Keratinocyte (primary cell): ENCODE measurements at places on chromosomes 5 and 9.

DNA sequence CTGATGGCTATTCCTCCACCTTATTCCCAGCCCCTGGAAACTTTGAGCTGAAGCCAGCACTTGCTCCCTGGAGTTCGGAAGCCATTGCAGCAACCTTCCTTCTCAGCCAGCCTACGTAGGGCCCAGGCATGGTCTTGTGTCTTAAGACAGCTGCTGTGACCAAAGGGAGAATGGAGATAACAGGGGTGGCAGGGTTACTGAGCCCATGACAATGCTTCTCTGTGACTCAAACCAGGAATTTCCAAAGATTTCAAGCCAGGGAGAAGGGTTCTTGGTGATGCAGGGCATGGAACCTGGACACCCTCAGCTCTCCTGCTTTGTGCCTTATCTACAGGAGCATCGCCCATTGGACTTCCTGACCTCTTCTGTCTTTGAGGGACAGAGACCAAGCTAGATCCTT is 12.2 kb downstream of the SLC31A2 start:
- DNase-seq: no peak

DNA sequence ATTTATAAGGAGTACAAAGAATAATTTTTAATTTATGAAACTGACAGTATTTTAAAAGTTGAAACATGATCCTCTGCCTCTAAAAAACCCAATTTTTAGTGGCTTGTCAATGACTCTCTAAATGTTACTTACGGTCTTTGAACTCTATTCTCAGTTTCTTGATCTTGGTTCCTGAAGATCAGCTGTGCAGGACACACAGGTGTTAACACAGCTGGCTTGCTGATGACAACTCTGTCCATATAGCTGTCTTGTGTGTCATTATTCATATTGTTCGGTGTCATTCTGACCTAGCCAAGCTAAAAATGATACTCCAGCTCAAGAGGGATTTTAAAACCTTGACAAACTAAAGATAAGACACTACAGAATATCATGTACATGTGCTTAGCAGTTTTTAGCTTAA is 314.5 kb downstream of the CCDC171 start:
- DNase-seq: no peak

DNA sequence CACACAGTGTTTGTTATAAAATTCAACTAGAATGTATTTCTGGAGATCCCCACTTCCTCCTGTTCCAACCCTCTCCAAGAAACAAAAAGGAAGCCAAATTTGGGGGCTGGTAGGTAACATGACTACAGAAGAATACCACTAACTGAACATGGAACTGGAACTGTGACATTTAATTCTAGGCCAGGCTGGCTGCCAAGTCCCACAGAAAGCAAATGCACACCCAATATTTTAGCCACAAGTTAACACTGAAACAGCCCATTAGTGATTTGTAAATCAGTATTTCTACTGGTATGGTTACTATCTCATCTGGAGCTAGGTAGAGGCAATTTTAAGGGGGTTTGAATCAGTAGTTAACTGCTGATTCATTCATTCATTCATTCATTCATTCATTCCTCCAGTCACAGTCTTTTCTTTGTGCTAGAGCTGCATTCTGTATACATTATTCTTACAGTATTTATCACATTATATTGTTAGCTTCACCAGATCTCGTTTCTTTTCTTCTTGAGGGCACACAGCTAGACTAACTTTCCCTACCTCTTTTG is 131.7 kb upstream of the GDNF start:
- DNase-seq: no peak

DNA sequence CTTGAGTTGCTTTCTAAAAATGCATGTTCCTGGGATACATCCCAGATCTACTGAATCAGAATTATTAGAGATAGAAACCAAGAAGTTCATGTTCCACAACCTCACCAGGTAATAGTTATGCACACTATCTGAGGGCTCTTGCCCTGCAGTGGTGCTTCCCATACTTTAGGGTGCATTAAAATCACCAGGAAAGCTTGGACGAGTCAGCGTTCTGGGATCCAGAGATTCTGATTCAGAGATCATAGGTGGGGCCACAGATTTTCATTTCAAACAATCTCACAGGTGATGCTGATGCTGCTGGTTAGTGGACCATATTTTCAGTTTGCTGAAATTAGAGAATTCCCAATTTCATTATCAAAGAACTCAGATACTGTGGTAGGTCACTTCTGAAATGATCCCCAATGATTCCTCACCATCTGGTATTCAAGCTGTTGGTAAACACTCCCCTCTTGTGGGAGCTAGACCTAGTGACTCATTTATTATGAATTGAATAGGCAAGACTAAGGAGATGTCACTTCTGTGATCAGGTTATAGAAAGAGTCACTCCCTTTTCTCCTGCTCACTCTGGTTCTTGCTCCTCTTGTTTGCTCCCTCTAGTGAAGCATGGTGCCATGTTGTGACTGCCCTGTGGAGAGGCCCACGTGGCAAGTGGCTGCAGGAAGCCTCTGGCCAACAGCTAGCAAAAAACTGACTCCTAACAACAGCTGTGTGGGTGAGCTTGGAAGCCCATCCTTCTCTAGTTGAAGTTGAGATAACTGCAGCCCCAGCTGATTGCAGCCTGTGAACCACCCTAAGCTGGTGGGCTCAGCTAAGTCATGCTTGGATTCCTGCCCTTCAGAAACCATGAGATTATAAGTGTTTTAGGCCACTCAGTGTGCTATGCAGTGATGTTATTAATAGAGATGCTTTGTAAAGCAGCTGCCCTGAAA is 59.8 kb downstream of the SH3TC2 start:
- DNase-seq: no peak

- DNase-seq: no peak
These were observed 7.1 kb downstream of the NEK6 start for GRCh38 chr9:124264823-124265233.

DNA sequence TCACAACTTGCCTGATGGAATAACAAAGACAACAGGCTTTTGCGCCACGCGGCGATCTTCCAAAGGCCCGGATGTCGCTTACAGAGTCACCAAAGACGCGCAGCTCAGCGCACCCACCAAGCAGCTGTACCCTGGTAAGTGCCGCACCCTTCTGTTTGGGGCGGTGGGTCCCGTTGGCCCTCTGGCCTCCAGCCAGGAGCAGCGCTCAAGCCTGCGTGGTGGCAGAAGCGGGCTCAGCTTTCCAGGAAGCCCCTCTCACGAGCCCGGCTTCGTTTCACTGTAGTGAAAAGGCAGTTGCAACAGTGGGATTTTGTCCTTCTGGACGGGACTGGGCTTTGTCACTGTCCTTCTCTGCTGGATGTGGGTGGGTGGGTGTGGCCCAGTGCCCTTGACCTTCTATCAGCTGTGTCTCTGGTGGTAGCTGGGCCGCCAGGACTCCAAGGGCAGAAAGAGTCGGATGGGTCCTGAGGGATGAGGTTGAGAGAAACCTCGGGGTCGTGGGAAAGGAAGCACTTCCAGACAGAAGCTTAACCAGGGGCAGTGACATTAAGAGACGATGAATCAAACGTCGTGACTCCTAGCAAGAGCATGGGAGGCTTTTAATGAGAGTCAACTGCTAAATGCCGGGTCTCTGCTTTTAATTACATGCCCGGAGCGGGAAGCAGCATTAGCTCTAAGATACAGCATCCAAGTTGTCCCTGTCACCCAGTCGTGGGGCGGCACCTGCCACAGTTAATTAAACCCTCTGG is 49.5 kb downstream of the COL5A1 start:
- no peak for DNase-seq

DNA sequence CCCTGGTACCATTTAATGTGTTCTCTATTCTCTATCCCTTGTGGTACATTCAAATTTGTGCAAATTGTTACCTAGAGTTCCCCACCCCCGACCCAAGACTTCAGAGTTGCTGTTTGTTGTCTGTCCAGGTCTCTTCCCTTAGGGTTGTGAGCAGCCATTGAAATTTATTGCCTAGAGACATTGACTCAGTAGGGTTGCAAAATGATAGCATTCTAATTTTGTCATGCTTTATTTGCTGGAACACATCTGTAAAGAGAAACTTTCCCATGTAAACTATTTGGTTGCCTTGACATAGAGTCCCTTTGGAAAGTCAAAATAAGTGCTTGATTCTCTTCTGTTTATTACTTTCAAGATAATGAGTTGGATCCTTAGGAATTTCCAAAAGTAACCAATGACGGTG is 91.7 kb upstream of the KLF9 start:
- no peak for DNase-seq

- DNase-seq: no peak
These were observed 131.4 kb downstream of the MED10 start for GRCh38 chr5:6246820-6247437.

- DNase-seq: no peak
These were observed 22.5 kb downstream of the SEC61B start for GRCh38 chr9:99244344-99245260.

DNA sequence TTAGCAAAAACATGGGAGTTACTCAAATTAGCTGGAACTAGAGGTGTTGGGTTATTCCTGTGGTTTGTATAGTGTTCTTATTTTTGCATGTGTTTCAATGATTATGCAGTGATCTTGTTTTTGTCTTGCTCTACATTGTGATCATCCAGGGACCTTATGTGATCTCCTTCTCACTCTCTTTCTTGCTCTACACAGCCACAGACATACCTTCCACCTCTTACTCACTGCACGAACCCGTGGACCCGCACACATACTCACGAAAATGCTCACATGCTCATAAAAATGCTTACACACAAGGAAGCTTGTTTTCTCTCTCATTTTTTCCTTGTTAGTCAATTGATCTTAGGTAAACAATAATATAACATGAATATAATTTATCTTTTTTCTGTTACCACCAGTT is 187.1 kb downstream of the KDM4C start:
- DNase-seq: no peak

GRCh38 chr5:41043109-41043747 is 27.9 kb downstream of the MROH2B start:
- no peak for DNase-seq

DNA sequence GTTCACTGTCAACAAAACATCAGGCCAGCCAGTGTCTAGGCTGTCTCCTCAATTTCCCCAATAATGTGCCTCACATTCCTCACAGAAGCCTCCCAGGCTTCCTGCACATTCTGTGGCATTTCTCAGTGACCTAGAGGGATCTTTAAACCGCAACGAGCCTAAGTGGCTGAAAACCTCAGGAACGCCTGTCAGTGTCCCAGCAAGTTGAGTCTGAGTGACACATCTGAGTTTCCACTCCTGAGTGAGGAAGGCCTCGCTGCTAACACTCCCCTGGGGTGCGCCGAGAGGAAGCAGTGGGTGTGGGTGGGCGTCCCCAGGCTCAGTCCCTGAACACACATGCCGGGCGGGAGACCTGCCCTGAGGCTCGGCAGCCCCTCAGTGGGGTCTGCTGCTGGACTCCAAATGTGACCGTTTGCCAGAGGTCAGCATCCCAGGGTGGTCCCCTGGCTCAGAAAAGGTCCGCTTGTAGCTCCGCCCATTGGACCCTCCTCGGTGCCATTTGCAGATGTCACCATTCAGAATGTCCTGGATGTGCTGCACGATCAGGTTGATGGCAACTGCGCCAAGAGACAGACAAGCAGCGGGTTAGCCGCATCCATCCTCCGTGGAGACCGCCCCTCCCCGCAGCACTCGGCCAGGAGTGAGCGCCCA is 6.3 kb downstream of the UCK1 start:
- no peak for DNase-seq

- DNase-seq: no peak
These were observed 41.1 kb upstream of the ACOT12 start for GRCh38 chr5:81435023-81435422.

DNA sequence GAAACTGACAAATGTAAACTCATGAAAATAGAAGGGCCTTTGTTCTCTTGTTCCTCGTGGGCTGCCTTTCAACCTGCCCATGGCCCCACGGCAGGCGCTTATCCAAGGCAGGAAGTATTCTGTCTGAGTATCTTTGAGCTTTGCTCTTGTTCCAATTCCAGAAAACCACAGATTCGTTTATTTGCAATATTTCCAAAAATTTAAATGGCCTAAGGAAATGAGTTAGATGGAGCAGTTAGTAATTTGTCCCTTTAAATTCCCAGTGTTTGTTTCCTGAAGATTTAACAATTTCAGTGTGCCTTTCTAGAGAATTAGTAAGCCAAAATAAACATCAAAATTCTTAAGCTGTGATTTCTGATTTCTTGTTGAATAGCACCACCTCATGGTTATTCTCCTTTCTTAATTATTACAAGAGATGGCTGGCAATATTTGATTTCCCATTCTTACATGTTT is 299.4 kb upstream of the RASA1 start:
- no peak for DNase-seq

GRCh38 chr9:65403721-65404120 is 118.7 kb upstream of the FOXD4L5 start:
- DNase-seq: no peak

GRCh38 chr5:71886406-71886805 is 167.3 kb downstream of the CARTPT start:
- no peak for DNase-seq

DNA sequence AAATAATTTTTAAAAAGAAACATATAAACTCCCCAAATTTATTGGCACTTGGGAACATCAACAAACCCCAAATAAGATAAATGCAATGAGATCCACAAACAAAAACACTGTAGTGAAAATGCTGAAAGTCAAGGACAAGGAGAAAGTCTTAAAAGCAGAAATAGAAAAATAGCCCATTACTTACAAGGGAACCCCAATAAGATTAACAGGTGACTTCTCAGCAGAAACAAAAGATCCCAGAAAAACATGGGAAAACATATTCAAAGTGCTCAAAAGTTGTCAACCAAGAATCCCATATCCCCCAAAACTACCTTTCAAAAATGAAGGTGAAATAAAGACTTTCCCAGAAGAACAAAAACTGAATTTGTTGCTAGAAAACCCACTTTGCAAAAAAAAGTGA is 40.0 kb downstream of the FANCC start:
- DNase-seq: no peak

GRCh38 chr5:156758011-156758791 is 91.9 kb upstream of the PPP1R2B start:
- no peak for DNase-seq

GRCh38 chr5:125149527-125149926 is 403.1 kb upstream of the ZNF608 start:
- DNase-seq: no peak

- no peak for DNase-seq
These were observed 75.0 kb upstream of the FCN1 start for GRCh38 chr9:134992755-134993124.

DNA sequence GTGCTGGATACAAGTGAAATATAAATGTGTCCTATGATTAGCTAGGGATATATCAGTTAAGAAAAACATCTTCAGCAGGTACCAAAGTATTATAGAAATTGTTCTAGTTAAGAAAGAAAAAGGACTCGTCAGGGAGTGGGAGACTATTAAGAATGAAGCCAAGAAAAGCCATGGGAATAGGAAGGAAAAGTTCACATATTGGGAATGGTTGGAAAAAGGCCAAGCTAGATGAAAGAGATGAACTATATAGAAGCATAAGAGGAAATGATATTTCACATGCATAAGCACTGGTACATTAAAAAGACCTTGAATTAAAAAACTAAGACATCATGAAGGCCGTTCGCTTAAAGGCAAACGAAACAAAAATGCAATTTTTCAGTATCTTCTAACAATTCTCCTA is 237.7 kb downstream of the ADAMTS6 start:
- DNase-seq: no peak

GRCh38 chr9:137570566-137570965 is 8.2 kb downstream of the DPH7 start:
- DNase-seq: no peak

DNA sequence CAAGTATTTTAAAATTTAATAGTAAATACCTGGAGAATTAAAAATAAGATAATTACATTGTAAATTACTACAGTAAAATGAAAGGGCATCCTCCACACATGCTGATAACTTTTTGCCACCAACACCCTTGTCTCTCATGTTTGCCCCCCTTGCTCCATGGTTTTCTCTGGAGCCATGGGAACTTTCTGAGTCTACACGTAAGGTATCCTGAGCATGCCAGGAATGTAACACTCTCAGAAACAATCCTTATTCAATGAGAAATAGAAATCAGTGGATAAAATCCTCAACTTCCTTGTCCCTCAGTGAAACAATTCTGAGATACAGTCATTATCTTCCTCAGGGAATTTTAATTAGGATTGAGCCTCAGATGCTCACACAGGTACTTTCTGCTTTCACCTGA is 108.9 kb downstream of the IZUMO3 start:
- DNase-seq: no peak
